D721Med (cell line): ENCODE measurements at places on chromosomes 2 and 18.

DNA sequence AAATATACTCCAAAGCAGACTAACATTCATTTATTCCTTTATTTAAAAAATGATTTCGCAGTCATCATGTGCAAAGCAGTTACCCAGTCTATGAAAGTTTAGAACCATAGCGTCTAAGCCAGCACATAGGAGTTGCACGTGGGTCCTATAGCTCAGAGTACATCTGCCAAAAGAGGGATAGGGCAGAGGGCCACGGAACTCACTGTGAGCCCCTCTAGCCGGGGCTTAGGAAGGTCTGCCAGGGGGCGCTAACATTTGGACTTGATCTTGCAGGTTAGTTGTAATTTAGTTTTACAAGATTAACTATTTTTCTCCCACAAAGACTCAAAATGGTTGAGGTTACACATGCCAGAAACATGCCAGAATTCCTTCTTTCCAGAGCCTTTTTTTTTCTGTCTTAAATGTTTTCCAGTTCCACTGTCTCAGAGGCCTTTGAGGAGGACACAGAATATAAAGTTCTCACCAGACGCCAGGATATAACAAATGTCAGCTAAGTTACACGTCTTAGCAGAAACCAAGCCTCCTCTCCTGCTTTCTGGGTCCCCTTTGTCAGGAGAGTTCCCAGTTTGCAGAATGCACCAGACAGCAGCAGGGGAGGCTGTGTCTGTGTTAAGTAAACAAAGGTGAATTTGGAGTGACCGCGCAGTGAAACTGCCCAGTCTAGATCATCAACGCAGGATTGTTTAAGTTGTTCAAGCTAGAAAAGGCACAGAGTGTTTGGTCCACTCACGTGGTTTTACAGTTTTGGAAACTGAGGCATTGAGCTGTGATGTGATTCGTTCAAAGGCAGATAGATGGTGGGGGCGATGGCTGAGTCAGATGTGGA, 292.0 kb downstream of the PRKCE start:
- no peak for DNase-seq

DNA sequence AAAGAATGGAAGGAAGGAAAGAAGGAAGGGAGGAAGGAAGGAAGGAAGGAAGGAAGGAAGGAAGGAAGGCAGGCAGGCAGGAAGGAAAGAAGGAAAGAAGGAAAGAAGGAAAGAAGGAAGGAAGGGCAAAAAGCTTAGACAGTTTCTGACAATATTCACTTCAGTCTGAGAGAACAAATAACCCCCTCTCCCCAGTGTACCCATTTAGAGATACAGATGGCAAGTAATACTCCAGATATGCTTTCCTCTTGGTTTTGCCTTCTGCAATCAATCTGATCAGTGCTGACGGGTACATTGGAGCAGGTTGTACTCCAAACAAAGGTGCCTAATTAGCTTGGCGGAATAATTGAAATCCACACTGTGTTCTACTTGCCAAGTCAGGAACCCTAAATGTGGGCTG, 534.6 kb upstream of the TMEFF2 start:
- no peak for DNase-seq

GRCh38 chr18:47566809-47567208, 315.3 kb upstream of the SKOR2 start:
- DNase-seq: no peak

DNA sequence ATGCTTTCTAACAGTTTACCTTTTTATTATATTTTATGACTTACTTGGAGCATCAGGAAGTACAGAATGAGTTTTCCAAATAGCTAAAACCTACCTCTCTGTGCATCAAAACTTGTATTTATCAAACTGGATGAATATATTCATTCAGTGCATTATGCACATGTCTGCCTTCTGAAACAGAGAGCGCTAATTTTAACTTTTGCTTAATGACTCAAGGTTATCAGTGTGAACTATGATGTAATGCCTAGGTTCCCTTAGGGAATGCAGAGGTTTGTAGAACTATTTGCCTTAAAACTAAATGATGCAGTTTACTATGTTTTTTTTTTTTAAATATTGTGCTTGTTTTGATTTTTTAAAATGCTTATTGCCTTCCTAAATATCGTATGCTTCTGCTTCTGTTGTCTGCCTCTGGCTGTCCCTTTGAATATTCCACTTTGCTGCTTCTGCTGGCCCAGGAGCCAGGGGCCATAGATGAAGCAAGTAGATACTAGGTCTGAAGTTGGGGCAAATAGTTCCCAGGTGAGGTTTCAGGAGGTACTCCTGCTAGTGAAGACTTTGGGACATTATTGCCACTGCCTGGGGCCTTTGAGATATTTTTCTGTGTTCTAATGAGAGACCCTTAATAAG, 16.5 kb downstream of the TMEM178A start:
- DNase-seq: no peak

DNA sequence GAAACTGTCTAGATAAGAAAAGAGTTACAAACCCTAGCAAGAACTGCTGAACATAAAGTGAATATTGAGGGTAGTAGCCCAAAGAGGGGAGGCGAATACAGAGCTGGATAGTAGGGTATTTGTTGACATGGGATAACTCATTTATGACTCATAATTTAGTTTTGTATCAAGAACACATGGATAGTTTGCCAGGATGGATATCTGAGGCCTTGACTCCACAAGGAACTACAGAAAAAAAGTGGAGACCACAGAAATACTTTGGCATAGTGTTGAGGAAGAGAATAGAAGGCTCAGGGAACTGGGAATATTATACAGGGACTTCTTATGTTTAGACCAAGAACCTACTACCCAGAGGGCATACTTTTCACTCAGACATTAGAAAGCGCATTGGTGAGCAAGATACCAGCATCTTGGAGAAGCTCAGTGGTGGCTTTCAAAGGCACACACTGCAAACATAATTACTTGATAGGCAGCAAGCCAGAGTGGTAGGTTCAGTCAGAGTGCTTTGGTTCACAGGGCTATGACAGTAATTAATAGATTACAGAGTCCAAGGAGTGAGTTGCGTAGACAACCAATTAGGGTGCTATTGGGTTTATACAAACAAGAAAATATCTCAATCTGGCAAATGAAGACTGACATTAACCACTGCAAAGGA, 51.9 kb upstream of the ZBTB7C start:
- no peak for DNase-seq

- no peak for DNase-seq
Measured at GRCh38 chr18:27652480-27653121, 467.5 kb upstream of the CHST9 start.

DNA sequence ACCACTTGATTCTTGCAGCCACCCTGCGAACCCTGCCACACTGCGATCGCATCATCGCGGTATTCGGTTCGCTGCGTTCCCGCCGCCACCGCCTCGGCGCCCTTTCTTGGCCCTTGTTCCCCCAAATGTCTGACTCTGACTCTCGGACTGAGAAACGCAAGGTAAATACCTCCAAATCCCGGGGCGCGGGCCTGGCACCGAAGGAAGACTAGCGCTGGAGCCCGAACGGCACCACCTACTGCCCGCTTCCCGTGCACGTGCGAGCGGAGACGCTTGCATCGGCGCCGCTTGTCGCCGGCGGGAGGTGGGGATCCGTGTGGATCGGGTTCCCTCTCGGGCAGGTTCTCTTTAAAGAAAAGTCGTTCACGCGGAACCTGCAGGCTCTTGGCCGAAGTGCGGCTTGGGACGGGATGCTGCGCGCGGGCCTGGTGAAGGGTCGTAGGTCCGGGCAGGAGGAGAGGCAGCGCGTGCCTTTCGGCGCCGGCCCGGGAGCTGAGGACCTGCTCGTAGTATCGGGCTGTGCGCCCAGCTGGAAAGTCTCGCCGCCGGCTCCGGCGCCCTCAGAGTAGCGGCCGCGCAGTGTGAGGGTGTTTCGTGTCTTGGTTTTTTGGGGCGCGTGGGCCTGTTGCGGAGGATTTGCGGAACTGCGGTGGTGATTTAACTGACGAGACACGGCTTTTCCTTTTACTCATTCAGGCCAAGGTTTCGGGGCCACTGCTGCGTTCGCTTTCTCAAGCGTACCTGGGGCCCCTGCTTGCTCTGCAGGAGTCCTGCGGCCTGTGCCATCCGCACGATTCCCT, 514 bp downstream of the BCL2L11 start:
- no peak for DNase-seq

GRCh38 chr18:51133580-51134160, 63.8 kb downstream of the MEX3C start:
- DNase-seq: no peak

GRCh38 chr18:30862900-30863299, 179.6 kb downstream of the DSC3 start:
- DNase-seq: no peak

GRCh38 chr2:38070438-38070837, 5.5 kb downstream of the CYP1B1 start:
- no peak for DNase-seq

GRCh38 chr18:3594760-3595368, 144.9 kb downstream of the TGIF1 start:
- no peak for DNase-seq

DNA sequence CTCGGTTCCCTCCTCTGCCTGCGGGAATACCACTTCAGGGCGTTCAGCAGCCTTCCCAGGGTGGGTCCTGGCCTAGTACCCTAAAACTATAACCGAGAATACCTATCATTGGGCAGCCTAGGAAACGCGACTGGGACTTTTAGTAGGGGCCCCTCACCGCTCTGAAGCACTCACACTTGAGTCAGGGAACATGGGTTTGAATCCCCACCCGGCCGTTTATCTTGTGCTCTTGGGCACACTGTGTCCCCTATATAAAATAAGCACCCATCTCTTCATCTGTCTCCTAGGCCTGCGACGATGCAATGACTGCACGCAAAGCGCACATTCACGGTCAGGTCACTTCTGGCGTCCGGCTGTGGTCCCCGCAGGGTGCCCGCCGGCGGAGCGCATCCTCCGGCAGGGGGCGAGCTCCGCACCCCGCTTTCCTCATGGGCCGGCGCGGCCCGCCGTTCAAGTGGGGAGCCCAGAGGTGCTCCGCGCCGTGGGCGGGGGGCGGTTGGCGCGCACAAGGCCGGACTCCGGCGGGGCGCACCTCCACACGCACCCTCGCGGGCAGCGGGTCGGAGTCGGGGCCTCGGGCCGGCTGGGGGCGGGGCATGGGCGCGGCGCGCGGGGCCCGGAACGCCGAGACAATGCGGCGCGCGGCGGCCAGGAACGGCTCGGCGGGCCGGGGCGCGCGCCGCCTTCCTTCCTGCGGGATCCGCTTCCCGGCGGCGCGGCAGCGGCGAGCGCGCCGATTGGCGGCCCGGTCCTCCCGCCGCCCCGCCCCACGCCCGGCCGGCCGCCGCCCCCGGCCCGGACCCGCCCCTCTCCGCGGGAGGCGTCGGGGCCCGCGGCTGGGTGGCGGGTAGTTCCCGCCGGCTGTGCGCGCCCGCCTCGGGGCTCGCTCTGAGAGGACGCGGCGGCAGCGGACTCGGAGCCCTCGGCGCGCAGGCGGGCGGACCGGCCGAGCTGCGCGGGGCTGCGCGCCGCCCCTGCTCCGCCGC, at the start of gene ASAP2:
ASAP2 (plus strand) TSS at position 850 of the 986 bp plus-strand sequence. CDS start 293 bp downstream, outside the sequence.
- peak; percentile 48 for DNase-seq

- DNase-seq: no peak
Measured at GRCh38 chr2:219243291-219243761, 1.9 kb downstream of the GLB1L start.

DNA sequence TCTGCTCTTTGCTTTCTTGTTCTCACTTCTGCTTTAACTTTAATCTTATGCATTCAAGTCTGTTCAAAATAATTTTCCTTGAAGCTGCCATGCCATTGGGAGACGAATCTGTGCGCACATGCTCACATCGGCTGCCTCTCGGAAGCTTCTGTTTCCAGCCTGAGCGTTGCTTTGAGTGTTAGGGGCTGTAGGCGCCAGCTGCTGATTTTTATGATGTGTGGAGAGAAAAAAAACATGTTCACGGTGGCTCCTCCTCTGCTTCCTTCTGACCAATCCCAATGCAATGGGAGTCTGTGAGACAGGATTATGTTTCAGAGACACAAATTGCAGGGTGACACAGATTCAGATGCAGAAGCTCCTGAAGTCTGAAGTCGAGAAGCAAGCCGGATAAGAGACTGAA, at the start of gene MC4R:
MC4R (minus strand) TSS at position 180 of the 400 bp plus-strand sequence. CDS start 426 bp downstream, outside the sequence.
- peak; percentile 92 for DNase-seq

- no peak for DNase-seq
Measured at GRCh38 chr2:74502720-74503505, 3.5 kb upstream of the LBX2 start.

GRCh38 chr2:8278709-8279354, 403.0 kb upstream of the ID2 start:
- no peak for DNase-seq

DNA sequence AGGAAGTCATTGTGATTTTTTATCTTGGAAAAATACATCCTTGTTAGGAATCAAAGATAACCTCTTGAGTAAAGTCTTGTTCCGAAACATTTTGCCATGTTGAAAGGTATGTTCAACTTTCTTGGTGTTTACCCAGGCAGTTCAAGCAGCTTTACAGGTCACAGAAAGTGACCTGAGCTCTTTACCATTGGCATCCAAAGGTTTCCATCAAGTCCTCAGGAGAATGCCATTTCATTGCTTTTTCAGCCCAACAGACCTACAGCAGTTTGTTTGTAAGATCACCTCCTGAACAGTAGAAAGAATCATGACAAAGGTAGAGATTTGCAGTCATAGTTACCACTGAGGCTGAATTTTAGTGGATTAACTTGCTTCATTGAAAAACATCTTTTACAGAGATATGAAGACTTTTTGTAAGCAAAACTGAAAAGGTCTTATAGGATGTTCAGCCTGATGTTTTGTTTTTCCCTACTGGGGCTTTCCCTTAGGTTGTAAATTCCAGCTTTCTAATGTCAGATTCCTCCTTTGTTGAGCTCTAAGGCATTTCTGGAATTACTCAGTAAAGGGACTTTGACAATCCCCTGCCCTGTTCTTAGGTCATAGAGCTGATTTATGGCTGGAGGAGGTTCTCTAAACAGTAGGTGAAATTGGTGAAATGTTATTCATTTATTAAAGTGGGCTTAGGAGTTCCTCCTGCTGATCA, 236.8 kb upstream of the RBMS1 start:
- no peak for DNase-seq

DNA sequence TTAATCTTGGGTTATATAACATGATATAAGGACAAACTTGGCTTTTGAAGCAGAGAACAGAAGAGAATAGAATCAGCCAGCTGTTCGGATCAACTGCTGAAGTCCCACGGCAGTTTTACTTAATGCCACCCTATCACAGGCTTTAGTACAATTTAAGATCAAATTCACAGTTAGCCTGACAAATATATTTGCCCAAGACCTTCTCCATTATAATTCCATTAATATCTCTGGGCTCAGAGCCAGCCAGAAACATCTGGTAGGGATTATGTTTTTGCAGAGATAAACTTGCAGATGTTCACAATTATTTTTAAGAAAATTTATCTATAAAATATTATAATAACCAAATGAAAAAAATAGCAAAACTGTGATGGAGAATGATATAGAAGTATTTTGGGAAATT, 381.4 kb downstream of the RAD51AP2 start:
- no peak for DNase-seq
